ENCODE measurements at places on chromosomes 4 and X.

DNA sequence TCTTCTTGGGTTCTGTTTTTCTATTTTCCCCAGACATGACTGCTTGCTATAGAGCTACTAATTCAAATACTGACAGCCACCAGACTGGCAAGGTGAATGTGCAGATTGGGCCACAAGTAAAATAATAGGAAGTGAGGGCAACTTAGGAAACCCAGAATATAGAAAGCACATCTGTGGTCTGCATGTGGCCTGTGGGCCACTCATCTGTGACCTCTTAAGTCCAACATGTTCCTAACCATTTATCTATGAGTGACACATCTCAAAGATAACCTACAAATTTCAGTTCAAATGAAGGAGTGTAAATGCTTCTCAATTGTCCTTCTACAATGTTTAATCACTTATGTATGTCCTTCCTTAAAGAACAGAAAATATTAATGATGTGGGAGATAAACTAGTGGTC, 128.9 kb downstream of the REELD1 start:
- DNase-seq = no peak

GRCh38 chr4:88230969-88231771, 53.2 kb downstream of the PPM1K start:
- DNase-seq = no peak

DNA sequence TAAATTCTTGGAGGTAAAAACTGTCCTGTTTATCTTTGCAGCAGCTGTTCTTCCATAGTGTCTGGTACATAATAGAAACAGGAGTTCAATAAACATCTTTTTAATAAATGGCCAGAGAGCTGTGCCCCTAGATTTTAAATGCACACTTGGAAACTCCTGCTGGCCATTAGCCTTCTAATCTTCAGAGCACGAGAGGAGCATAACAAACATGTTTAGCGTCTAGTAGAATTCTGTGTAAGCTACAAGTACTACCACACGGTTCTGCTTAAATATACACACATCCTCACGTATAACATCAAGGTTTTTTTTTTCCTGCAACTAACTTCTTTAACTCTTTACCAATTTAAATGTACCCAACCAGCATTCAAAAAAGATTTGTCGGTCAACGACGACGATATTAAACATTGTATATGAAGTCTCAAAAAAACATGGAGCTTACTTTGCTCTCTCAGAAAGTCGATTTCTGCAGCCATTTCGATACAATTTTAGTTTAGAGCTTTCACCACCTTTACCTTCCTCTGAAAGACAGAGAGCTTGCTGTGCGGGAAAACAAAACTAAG, 628 bp downstream of the SCLT1 start:
- no peak for DNase-seq

DNA sequence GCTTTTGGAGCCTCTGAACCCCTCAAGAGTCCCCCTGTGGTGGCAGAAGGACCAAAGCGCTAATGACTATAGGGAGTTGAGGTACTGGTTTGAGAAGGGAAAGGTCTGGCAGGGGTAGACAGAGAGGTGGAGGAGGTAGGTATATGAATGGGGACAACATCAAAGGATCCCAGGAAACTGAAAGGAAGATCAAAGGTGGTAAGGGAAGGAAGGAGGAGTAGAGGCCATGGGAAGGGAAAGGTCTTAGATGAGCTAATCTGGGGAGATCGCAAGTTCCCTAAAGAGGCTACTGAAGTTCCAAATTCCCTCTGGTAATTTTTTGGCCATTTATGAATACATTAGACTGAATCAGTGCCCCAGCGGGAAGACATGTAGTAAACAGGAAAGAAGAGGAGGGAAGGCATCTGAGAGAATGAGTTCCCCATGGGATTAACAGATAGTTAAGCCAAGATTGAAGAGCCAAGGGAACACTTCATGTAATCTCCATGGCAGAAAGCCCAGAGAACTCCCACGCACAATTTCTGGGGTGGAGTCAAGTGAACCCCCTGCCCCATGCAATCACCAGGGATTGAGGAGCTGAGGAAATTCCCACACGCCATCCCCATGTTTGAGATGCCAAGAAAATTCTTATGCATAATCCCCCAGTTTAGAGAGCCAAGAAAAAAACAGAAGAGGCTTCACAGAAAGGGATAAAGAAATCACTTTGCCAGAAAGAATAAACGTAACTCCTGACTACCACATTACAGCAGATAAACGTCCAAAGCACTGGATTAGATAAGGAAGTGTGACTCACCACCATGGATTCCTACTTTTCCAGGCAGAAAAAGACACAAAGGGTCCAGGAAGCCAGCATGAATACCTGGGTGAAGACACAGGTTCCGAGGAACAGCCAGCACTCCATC, 25.8 kb downstream of the ZNF630 start:
- no peak for DNase-seq

DNA sequence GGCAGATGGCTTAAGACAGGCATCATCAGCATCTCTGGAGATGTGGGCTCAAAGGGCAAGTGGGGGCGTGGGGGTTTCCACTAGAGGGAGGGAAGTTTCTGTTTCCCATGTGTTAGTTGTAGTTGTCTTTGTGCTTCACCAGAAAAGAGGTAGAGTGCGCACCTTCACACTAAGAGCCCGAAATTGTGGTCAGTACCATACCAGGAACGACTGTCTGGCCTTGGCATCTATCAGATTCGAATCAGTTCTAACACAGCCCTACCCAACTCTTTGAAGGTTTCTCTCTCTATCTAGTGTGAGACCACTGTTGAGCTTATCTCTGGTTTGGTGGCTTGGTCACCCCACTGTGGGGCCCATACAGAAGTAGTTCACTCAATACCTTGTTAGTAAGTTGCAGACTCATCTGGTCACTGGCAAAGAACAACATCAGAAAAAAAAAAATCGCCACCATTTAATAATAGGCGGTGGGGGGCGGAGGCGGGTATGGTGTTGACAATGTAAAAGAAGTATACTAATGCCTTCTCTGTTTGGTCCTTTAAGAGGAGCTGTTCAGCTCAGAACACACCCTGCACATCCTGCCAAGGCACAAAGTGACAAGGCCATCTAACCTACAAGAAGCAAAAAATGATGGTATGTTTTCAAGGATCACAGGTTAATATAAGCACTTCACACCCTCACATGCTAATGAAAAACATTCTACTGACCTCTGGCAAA, 71.1 kb downstream of the NYX start:
- peak; percentile 24 for DNase-seq

- no peak for DNase-seq
Observed at GRCh38 chr4:96525898-96526297, 686.0 kb downstream of the PDHA2 start.

- DNase-seq = no peak
Observed at GRCh38 chr4:122928930-122929329, 6.5 kb upstream of the NUDT6 start.

DNA sequence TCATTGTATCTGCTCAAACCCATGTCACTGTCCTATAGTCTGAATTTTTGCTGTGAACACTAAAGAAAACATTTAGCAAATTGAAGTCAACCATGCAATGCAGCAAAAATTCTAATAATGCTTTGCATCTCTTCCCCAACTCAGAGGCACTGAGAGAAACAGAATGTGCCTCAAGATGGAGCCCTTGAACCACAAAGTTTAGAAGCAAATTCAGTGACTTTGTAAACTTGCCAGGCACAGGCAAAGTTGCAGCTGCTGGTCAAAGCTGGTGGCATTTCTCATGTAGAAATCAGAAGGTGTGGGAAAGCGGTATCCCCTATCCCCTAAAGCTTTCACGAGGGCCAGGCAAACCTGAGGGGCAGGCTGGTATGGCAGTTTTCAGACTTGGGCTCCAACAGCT, 121.7 kb upstream of the DIPK2B start:
- DNase-seq = no peak

DNA sequence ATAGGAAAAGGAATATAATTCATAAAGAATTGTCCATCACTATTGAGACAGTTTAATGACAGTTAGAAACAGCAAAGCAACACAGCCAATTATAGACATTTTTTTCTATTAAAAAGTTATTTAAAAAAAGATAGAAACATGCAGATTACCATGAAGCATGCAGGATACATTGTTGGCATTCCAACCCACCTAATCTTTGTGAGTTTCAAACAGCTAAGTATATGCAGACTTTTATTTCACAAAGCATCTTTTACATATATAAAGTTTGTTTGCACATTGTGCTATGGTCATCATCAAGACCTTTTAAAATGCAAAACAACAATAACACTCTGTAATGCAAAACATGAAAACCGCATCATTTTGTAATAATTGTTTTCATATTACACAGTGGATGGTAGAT, 125.9 kb upstream of the ETNPPL start:
- DNase-seq = no peak

DNA sequence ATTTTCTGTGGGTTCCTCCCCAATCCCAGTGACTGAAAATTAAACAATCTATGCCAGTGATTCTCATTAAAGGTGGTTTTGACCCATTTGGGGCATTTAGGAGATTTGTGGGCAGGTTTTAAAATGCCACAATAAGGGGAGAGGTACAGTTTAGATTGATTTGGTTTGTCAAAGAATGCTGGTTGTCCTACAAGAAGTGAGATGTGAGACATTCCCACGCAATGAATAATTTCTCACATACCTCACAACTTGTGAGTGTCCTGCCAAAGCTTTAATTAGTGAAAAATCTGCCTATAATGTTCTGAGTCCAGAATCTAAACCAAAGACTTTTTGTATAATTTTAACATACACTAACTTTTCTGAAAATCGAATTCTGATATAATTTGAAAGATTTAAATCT, 199.4 kb downstream of the MAPK10 start:
- no peak for DNase-seq

DNA sequence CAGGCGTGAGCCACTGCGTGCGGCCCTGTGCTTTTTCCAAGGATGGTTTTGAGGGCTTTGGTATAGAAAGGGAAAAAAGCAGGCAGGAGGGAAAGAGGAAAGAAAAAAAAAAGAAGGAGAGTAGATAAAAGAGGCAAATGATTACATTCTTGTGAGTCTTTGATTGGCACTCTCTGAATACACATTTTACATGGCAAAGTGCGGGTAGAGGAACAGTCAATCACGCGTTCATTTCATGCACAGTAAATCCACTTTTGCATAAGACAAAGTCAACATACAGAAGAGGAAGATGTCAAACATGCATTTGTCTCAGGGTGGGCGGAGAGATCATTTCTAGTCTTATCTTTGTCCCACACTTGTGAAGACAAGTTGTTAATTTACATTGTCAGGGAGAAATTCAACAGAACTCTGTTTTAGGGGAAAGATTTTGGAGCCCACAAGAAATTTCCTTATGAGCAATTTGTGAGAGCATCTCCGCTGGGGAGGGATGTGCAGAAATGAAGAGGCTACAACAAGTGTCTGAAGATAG, 183.2 kb downstream of the DHRSX start:
- no peak for DNase-seq

GRCh38 chr4:139754938-139755337, 89.3 kb downstream of the MGST2 start:
- DNase-seq = no peak

- DNase-seq = no peak
Observed at GRCh38 chr4:133588306-133588705, 439.2 kb downstream of the PCDH10 start.

DNA sequence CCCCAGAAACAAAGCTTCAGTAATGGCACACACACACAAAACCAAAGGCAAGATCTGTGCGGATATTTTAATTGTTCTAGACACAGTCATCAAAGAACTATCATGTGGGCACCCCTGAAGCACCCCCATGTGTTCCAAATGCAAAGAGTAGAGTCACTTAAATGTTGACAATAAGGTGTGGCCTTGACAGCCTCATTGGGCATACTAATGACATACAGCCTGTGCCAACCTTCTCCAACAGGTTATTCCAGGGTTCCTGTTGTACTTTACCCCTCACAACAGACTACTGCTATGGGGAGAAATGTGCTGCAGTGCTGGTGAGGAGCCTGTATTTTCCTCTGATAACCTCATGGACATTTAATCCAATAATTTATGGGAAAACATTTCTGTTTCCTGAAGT, 29.8 kb upstream of the CT47C1 start:
- DNase-seq = no peak

- DNase-seq = no peak
Observed at GRCh38 chrX:119492463-119492862, 24.2 kb downstream of the SLC25A5 start.

DNA sequence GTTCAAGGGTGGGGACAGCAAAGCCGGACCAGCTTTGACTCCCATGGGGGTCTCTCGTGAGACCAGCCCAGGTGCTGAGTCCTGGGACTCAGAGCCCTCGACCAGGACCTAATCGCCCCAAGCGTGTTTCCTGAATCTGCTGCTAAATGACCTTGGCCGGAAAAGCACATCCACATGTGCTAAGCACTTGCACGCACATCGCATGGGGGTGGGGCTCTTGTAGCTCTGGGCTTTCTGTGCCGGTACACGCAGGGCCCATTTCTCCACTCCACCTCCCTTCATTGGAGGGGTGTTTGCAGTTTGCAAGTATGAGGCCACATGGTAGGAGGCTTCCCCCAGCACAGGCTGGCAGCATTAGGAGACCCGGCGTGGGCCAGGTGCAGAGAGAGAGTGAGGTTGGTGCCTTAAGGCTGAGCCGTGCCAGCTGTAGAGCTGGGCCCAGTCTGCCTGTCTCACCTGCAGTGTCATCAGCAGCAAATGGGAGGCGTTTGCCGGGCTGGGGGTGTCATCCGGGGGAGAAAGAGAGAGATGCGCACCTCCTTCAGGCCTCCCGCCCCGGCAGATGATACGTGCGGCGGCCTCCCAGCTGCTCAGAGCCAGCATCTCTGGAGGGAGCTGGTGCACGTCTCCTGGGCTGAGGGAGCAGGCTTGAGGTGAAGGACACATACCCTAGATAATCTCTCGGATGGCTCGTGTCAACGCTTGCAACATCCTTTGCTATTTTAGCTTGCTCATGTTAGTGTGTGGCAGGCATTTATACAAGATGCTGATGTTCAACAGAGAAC, 45.2 kb upstream of the CLCN4 start:
- DNase-seq = peak; percentile 74

DNA sequence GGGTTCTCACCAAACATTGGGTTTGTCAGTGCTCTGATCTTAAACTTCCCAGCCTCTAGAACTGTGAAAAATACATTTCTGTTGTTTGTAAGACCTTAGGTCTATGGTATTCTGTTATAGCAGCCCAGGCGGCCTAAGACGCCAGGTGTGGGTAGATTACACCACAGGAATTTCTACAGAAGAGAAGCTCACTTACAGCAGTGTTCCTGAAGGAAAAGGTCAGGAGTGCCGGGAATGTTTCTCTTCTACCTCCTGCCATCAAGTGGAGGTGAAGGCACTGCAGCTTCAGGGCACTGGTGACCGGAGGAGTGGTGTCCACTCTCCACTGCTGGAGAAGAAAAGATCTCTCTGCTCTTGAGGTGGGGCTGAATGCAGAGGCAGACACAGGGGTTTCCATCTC, 45.7 kb downstream of the FHDC1 start:
- DNase-seq = no peak

DNA sequence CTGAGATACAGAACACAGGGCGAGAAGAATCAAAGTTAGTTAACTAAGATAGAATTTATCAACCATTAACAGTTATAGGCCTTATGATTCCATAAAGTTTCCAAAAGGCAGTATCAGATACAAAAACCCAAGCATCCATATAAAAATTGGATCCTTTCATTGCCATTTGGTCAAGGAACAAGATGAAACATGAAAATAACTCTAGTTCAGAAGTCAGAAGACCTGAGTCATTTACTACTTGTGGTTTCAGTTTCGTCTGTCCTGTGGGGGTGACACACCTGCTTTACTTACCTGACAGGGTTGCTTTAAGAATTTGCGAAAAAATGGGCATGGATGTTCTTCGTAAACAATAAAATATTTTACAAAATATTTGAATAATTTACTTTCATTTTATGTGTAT, 130.8 kb downstream of the ANAPC10 start:
- DNase-seq = no peak

All from CD4-positive, alpha-beta T cell treated with Interferon alpha-2 for 1 hour (primary cell).